ENCODE measurements at places on chromosomes 5 and 9.

- DNase-seq, result no peak
Measured at GRCh38 chr9:88076286-88077070, 61.8 kb downstream of the SPATA31C2 start.

DNA sequence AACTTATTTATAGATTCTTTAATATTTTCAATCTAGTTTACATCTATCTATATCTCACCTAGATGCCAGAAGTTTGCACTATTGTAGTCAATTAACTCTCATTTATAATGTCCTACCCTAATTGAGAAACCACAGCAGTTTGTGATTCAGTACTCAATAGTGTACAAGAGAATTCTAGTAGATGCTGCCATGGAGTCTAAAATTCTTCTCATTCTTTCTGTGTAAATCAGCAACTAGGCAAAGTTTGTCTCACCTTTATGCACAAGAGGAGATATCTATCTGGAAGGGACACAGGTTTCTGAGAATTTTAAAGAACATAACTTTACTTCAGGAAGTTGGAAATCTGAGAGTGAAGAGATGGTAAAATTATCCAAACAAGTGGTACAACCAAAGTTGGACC is 173.0 kb upstream of the FBXL7 start:
- DNase-seq, result no peak

DNA sequence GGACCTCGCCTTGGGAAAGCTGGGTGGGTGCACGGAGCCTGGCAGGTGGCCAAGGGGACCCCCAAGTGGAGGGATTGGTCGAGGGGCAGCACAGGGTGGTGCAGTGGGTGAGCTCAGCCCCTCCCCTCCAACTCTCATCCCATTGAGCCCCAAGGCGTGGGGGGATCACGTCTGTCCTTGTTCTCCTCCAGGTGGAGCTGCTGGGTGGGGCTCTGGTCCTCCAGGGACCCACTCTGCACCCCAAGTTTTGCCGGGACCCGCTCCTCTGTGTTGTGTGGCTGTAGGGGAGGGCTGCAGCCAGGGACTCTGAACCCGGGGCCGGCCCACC is 3.6 kb upstream of the FUT7 start:
- DNase-seq, result no peak

DNA sequence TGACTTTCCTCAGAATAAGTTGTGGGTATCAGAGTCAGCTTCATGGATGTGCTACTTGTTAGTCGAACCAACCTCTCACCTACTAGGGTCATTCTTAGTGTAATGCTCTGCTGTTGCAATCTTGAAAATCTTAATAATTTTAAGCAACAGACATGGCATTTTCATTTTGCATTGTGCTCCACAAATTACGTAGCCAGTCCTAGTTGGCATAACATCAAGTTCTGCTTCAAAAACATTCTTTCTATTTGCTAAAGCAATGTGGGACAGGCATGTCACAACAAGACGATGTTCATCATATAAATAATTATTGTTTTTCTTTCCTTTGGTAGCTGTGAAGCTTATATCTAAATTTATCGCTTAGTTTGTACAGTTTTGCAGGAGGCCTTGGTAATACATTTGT is 39.3 kb upstream of the CDH12 start:
- no peak for DNase-seq

- no peak for DNase-seq
Measured at GRCh38 chr5:140513124-140513523, 34.3 kb upstream of the EIF4EBP3 start.

GRCh38 chr9:89154218-89154617 is 24.4 kb downstream of the SHC3 start:
- DNase-seq, result no peak

- no peak for DNase-seq
Measured at GRCh38 chr5:16909464-16909863, 26.6 kb downstream of the MYO10 start.

GRCh38 chr5:87027570-87027969 is 240.1 kb upstream of the RASA1 start:
- DNase-seq, result no peak

GRCh38 chr5:22611327-22611726 is 241.8 kb downstream of the CDH12 start:
- no peak for DNase-seq

DNA sequence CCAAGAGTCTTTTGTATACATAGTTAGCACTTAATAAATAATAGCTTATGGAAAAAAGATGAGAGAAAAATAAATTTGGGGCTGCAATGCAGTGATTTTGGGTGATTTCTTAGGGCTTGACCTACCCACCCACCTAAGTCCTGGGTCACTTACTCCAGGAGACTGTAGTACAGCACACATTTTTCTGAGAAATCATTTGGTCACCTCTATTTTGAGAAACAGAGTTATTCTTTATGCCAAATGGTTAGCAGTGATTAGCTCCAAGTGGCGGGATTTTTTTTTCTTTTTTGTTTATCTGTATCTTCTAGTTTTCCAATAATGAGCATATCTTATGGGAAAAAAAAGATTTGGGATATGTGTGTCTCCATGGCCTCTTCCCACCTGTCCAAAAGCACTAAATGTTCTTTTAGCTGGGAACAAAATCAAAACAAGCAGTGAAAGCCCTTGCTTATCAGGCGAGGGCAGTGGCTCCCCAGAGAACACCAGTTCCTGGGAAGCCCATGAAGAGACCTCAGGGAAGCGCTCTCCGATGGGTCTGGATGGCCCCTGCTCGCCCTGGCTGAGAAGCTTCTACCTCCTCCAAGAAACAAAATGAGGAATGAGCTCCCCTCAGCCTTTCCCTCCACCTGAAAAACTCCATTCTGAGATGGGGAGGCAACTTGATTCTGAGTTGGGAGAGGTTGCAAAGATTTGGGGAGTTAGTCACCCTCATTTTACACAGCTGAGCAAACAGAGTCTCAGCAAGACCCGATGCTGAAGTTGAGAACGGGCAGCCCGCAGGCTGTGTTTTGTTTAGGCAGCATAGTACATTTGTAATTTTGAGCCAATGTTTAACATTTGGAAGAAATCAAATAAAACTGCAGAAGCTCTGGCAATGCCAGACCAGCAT is 69.9 kb downstream of the CYFIP2 start:
- DNase-seq, result peak; percentile 21

- DNase-seq, result peak; percentile 3
Measured at GRCh38 chr9:105911104-105911911, 217.0 kb downstream of the TMEM38B start.

- no peak for DNase-seq
Measured at GRCh38 chr5:145236983-145237382, 598.2 kb downstream of the PRELID2 start.

- DNase-seq, result no peak
Measured at GRCh38 chr9:130660326-130660682, 4.1 kb upstream of the PRDM12 start.

DNA sequence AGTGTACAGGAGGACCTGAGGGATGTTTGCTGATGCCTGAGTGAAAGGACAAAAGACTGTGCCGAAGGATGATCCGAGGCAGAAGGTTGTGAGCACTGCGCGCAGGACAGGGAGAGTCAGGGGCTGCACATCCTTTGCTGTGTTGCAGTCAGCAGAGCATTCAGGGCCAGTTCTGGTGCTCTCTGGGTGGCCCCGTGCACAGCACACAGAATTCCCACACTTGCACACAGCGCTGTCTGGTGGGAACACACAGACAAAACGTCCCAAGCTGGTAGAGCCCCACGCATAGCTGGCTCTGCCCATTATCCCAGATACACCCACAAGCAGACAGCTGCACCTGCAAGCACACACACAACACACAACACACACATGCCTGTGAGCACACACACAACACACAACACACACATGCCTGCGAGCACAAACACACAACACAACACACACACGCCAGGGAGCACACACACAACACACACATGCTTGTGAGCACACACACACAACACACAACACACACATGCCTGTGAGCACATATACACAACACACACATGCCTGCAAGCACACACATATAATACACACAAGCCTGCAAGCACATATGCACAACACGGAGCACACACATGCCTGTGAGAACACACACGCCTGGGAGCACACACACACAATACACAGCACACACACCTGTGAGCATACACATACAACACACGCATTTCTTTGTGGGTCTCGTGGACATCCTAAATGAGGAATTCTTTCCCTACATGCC is 74.4 kb downstream of the FGF18 start:
- DNase-seq, result no peak

DNA sequence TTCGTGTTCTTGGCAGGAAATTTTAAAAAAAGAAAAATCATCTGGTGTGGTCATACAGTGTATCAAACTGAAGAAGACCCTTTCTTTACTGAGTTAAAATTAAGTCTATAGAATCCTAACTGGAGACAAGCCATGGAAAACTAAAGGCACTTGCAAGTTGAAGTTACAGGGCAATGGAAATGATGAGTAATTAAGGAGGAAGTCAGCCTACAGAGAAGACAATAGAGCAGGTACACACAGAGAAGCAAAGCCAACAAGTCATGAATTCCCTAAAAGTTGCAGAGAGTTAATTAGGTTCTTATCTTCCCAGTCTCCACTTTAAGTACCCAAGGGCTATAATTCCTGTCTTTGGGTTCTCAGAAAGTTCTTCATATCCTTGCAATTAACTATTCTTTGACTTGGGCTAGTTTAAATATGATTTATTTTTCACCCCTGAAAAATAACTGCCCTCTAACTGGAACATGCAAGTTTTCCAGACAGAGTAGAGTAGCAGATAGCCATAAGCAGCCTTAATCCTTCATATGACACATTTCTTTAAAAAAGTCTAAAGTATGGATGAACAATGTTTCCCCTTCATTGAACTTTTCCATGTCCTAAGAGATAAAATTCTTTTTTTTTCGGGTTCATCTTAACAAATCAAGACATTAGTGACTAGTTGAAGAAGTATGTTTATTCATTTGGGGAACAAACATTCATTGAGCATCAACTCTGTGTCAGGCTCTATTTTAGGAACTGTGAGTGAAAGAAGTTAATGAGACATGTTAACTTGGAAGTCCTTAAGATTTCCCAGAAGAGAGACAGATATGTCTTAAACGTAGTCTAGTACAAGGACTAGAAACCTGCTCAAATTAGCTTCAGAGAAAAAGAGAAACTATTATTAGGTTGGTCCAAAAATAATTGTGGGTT is 5.2 kb upstream of the ITGA2 start:
- no peak for DNase-seq

DNA sequence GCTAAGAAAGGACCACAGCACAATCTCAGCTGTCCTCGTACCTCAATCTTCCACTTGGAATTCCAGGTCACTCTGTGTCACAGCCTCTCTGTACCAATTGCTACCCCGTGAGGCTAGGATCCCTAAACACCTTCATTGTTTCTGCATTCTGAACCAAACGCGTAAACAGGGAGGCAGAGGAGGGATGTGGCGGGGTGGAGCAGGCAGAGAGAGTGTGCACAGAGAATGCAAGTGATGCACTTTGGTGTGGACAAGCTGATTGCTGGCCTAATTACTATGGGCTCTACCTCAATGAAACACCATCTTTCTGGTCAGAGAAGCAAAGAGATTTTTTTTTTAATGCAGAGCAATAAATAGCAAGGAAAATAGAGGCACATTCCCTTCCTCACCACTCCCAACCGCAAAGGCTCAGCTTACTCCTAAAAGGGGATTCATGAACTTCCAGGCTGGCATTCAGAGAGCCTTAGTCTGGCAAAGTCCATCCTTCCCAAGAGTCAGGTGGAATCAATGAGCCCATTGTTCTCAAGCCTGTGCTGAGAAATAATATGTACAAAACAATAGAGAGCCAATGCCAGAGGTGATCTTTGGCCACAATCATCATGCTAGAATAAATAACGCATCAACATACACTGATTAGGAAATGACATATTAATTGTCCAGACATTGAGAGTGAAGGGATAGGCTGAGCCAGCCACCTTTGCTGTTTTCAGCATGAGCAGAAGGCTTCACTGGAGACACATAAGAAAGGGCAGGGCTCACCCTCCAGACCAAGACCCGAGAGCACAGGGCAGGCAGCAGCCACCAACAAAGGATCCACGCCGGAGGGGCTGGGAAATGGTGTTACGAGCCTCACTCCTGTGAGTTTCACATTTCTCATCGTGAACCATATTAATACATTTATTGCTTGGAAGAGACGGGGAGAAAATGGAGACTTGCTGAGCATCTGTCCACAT is 278.8 kb downstream of the ENC1 start:
- DNase-seq, result no peak

GRCh38 chr5:80238778-80239679 is 16.8 kb downstream of the SERINC5 start:
- DNase-seq, result no peak
